ENCODE measurements at places on chromosomes 11 and 22.

DNA sequence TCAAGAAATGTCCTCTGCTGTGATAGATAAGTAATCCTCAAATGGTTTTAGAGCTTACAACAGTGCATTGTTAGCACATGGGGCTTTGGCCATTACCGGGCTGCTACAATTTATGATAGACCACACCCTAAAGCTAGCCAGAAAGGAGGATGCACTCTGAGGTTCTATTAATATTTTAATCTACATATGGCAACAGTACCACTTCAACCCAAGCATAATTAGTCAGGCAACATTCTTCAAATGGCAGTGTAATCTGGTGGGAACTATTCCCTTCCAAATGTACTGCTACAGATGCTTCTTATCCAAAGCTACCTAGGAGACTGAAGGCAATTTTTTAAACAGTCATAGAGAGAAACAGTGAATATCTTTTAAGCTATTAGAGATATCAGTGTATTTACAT, 697.6 kb downstream of the KCNA4 start:
- no peak for DNase-seq

GRCh38 chr11:114326151-114326550, 30.0 kb downstream of the NNMT start:
- no peak for DNase-seq

GRCh38 chr11:128467610-128468041, 119.7 kb downstream of the ETS1 start:
- no peak for DNase-seq

DNA sequence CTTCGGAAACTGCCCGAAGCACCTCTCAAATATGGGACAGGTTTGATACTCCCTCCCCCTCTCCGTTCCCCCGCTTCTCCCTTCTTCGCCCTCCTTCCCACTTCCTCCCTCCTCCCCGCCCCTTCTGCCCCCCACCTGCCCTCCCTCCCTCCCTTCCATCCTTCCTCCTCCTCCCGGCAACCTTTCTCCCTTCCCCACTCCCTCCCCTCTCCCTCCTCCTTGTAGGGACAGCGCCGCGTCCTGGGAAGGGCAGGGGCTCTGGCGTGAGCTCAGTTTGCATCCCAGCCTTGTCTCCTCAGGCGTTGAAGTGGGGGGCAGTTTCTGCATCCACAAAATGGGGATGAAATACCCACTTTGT, 6.1 kb upstream of the NFAM1 start:
- no peak for DNase-seq

DNA sequence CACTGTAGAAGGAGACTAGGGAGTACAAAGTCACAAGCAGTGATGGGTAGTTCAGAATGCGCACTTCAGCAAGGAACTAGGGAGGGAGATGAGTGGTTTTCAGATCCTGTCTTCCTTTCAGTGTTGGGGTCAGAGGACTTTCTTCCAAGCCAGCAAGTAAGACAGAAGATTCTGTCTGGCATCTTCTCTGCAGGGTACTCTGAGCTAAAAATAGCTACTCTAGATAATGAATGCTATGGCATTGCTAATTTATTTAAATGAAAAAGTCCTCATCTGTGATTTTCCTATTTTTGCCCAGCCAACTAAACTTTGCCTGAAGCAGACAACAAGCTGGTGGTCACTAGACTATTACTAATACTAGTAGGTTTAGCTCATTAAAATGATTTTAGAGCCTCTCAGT, 18.3 kb upstream of the ARL14EP start:
- no peak for DNase-seq

- DNase-seq = no peak
Observed at GRCh38 chr11:45743556-45744468, 61.1 kb upstream of the SLC35C1 start.

DNA sequence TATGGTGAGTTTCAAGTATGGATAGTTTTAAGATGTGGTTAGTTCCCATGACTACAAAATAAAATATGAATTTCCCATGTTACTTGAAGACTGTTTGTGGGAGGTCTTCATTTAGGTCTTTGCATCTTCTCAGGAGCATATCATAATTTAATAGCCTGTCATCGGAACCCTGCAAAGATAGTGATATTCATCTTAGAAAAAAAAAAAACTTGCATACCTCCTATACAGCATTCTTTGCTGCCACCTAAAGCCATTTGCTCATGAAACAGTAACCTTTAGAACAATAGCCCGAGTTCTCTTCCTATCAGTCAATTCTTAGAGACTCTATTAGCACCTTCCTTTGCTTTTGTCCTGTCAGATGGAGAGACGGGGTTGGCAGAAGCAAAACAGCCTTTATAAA, 75.3 kb downstream of the ARFGAP2 start:
- DNase-seq = no peak

DNA sequence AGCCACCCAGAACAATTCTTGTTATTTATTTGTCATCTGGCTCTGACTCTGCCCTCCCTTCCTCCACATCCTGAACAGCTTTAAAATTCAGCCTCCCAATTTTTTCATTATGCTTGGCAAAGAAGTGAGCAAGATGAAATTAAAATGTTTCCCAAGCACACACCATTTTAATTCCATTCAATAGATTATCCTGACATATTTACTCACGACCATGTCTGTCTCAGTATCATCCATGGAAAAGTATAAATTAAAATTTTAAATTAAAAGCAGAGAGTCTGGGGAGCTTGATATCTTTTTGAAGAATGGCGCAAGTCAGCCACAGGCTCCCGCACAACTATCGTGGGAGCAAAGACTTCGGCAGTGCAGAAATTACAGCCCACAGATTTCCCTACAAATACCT, 862.4 kb downstream of the OPCML start:
- DNase-seq = no peak

GRCh38 chr22:20822240-20822639, 36.4 kb downstream of the PI4KA start:
- DNase-seq = no peak

DNA sequence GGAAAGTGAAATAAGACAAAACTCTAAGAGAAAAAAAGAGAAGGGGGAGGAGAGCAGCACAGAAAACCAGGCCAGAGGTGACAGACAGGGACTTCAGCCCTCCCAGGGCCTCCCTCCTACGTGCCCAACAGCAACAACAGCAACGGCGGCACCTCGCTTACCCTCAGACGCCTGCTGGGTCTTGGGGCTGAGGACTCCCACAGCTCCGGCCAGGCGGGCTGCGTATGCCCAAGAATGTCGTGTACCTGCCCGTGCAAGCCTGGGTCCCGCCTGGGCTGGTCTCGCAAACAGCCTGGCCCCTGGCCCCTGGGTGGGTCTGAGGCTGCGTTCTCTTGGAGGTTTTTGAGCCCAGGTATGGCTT, 30.5 kb downstream of the ARAP1 start:
- no peak for DNase-seq

GRCh38 chr11:12541583-12542151, 132.6 kb upstream of the TEAD1 start:
- DNase-seq = no peak

DNA sequence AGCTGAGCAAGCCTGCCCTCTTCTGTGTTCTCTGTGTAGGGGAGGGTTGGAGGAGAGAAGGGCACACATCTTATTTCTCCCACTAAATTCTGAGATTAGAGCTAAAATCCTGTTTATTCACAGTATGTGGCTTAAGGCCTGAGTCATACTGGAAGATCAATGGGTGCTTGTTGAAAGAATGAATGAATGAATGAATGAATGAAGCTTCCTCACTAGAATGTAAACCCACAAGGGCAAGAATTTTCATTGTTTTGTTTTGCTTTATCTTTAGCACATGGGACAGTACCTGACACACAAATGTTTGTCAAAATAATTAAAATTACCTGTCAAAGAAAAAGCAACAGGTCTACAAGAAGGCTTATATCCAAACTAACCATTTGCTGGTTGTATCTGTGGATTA, 50.6 kb upstream of the PAK1 start:
- DNase-seq = no peak

DNA sequence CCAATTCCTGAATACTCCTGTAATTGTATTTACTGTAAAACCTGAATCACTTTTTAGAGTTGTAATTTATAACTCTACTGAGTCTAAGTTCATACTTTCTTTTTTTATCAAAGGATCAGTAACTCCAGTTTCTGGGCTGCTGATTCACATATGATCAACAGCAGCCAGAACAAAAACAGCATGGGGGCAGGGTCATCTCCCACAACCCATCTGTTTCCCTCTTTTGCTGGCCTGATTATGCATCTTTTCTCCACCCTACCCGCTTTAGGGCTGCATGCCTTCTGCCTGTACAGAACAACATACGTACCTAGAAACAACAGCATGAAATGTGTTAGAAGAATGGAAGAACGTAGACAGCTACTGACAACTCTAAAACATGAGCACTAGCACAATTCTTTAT, 76.0 kb downstream of the MRTFA start:
- DNase-seq = no peak

DNA sequence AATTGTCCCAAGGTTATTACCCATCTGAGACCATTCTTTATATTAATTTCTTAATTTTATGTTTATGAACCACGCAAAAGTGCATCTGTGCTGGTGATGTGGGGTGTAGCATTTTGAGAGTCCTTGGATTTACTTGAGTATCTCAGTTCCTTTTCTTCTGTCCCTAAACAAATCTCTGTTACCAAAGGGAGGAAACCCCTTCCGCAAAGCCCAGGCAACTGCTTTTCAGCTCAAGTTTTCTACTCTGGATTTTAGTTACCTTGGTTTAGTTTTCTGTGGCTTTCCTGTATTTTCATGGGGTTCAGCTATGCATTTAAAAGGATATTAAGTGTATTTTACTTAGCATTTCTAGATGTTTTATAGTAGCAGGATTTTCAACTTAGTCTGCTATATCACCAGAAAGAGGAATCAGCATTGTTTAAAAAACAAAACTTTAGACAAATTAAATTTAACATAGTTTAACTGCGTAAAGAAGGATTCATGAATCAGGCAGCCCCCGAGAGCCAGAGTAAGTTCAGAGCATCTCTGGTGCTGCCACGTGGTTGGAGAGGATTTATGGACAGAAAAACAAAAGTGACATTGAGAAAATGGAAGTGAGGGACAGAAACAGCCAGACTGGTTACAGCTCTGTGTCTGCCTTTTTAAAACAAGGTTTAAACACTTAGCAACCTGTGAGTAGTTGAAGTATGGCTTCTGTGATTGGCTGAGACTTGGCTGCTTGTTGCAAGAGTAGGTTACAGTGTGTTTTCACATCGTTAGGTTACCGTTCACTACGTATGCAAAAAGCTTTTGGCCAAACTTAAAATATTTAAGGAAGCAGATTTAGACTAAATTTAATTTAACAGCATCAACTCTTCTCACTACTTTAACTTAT, 9.6 kb downstream of the ADM start:
- no peak for DNase-seq

DNA sequence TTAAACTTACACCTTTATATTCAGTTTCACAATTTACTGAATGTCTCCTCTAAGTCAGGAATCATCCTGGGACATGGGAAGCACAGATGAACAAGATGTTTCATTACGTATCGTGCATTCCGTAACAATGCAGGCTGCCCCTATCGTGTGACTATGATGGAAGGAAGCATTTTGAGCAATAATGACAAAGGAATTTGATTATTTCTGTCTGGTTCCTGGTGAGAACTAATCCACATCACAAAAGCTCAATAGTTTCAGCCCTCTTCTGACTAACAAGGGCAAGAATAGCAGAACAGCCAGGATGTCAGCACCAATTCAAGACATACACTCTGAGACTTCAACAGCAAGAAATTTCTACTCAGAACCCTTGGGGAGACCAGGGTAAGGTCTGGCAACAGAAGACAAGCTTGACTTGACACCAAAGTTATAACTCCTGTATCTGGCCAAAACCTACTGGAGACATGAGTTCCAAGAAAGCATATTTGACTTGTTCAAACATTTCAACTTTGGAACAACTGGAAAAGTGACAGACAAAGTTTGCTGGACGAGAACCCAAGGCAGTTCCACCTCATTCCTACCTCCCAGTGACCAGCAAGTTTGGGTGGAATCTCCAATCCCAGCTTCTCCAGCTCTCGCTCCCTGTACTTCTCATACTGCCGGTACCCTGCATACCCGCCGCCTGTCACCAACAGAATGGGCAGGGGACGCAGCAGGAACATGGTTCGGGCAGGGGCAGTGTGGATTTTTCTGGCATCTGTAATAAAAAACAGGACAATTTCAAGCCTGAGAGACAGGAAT, 14.3 kb downstream of the PISD start:
- DNase-seq = no peak

Measured in stimulated activated CD4-positive, alpha-beta T cell treated with anti-CD3 and anti-CD28 coated beads, Interleukin-12 subunit alpha, Interleukin-12 subunit beta, amount 100 ng/mL, for 48 hours (primary cell).